NCI-H1930 (cell line): ENCODE measurements at places on chromosomes 6 and 20.

DNA sequence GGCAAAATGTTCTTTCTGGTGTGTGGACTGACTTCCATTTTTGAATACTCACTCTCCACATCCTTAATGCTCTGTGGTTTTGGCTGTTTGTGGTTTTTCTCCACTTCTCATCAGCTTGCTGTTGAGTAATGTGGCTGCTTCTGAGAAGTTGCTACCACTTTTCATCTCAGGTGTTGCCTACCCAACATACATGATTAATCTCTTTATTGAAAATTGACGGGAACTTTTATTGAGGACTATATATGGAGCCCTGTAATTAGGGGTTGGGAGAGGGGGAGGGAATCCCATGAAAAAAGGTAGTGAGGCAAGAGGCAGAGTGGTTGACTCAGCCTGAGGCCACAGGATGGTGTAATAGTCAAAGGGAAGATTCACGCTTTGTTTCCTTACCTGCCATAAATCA lies 17.6 kb downstream of the IL22RA2 start:
- no peak for DNase-seq

- DNase-seq, result no peak
Observed at GRCh38 chr20:61027218-61027617, 224.8 kb upstream of the CDH4 start.

GRCh38 chr20:15637950-15638754 lies 935.1 kb downstream of the KIF16B start:
- DNase-seq, result no peak

GRCh38 chr6:123014835-123015234 lies 18.8 kb downstream of the CLVS2 start:
- DNase-seq, result no peak

- DNase-seq, result no peak
Observed at GRCh38 chr6:170471491-170471890, 81.6 kb downstream of the PSMB1 start.

- no peak for DNase-seq
Observed at GRCh38 chr20:48909910-48910309, 11.6 kb upstream of the ARFGEF2 start.

- DNase-seq, result no peak
Observed at GRCh38 chr6:112037783-112038216, 16.1 kb upstream of the CCN6 start.

DNA sequence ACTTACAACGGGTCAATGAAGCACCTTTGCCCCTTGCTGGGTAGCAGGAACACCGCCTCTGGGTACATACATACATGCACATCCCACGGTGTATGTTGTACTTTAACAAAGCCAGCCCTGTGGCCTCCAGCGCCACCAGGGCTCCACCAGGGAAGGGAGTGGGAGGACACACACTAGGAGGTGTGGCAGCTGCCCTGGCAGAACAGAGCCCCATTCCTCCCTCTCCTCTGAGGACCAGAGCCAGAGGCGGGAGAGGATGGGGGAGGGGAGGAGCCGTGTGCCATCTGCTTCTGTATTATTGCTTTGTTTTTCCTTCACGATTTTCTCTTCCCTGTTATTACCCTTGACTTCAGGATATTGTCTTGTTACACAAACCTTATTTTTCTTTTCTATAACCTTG lies 105.8 kb upstream of the TRAF3IP2 start:
- no peak for DNase-seq

DNA sequence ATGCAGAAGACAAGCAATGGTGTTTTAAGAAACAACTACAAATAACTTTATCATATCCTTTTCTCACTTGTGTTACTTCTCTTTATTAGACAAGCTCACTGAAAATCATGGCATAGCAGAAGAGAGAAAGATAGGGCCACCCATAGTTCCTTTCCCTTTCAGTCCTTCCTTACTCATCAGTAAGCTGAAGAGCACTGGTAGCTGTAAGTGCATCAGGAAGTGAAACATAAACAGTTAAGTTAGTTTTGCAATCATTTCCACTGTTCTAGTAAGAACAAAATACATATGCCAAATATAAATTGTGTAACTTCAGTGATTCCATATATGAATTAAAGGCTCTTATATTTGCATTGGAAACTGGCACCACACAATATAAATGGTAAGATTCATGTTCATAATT lies 220.1 kb downstream of the HACE1 start:
- no peak for DNase-seq

DNA sequence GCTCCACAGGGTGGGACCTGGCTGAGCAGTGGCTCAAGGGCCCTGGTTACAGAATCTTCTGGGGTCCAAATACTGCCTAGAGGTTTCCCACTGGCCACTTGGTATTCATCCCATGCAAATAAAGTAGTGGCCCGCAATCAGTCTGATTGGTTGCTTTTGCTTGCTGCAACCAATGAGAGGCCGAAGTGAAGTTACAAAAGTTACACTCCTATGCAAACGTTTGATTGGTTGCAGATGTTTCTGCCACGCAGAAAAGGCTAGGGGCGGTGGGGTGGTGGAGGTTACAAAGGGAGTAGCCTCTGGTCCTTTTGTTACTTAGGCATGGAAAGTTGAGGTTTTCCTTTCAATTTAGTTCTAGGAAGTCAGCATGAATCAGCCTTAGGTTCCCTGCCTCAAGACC lies 3.6 kb upstream of the NHLRC1 start:
- no peak for DNase-seq

DNA sequence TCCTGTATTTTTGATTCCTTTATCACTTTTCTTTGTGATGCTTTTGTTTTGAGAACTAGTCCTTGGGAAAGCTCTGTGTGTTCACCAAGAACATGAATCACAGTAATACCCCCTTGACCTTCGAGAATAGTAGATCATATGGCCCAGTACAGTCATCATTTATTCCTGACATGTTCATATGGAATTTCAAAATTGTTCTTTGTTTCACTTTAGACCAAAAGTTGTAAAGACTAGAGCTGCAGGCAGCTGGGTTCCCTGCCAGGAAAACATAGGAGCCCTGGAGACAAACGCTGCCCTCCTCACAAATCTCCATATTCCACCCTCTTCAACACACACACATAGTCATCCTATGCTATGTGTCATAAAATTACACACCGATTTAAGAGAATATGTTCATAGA lies 621.2 kb upstream of the EYS start:
- DNase-seq, result no peak

GRCh38 chr6:107712665-107713551 lies 111.2 kb downstream of the SCML4 start:
- DNase-seq, result no peak

- no peak for DNase-seq
Observed at GRCh38 chr6:110360676-110361075, 2.5 kb upstream of the METTL24 start.

GRCh38 chr20:38498909-38499308 lies 26.3 kb downstream of the RALGAPB start:
- no peak for DNase-seq

DNA sequence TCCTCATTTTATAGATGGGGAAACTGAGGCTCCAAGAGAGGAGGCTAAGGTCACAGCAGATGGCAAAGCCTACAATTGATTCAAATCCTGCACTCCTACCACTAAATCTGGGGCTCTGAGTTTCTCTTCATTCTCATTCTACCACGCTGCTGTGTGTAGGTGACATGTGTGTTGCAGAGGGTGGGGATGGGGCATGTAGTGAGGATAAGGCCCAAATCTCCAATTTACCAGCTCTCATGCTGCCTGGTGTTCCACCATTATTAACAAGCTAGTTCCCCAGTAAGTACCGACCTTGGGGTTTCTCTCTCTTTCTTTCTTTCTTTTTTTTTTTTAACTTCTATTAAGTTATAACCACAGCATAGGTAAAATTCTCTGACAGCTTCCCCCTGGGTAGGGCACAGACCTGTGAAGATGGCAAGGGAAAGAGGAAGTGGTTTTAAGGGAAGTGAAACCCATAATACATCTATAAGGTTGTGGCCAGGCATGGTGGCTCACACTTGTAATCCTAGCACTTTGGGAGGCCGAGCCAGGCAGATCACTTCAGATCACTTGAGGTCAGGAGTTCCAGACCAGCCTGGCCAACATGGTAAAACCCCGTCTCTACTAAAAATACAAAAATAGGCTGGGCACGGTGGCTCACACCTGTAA lies 13.0 kb upstream of the MATN4 start:
- no peak for DNase-seq

DNA sequence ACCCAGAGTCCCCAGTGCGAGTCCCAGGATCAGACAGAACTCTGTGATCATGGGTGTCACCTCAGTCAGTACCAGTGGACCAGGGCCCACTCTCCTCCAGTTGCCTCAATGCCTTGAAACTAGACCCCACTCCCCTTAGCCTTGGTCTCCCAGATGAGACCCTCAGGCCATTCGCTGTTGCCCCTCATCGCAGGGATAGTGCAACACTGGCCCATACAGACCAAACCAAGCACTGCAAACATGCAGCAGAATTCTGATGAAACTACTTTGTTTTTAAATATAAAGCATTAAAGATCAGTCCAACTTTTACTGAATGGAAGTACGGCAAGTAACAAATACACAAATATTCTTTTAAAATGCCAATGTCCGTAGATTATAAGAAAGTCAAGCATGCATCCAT lies 101.2 kb upstream of the NT5E start:
- no peak for DNase-seq

GRCh38 chr6:37048851-37049757 lies 43.6 kb downstream of the FGD2 start:
- DNase-seq, result no peak

DNA sequence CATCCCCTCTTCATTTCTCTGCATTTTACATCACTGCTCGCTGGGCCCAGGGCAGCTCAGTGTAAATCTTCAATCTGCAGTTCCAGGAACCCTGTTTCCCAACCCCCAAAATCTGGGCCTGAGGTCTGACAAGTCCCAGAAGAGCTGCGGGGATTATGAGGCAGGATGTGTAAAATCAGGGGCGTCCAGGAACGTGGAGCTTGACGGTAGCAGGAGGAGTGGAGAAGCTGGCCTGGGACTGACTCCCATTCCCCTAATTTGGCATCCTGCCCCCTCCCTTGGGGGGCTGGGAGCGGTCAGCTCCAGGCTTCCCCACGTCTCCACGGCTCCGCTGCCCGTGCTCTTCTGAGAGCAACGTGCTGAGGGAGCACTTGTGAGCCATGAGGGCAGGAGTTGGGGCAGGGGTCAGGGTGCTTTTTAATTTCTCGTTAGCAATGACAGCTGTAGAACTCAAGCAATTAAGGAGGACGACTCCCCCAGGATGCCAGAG lies 23.4 kb upstream of the VEGFA start:
- no peak for DNase-seq

- no peak for DNase-seq
Observed at GRCh38 chr20:56537997-56538396, 5.0 kb downstream of the FAM209B start.

DNA sequence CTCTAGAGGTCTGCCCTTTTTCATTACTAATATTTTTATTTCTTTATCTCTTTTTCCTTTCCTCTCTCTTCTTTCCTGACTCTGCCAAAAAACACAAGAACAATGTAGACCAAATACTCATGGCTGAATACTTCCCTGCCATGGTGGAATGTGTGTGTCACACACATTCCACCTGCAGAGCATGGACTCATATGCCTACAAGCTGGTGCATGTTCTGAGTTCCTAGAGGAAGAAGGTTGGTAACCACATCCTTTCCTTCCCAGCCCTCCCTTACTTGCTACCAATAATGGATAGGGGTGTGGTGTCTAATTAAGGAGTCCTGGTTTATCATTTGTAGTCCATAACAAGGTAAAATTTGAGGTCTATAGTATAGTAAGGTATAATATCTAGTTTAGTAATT lies 15.2 kb upstream of the CST9L start:
- DNase-seq, result no peak

DNA sequence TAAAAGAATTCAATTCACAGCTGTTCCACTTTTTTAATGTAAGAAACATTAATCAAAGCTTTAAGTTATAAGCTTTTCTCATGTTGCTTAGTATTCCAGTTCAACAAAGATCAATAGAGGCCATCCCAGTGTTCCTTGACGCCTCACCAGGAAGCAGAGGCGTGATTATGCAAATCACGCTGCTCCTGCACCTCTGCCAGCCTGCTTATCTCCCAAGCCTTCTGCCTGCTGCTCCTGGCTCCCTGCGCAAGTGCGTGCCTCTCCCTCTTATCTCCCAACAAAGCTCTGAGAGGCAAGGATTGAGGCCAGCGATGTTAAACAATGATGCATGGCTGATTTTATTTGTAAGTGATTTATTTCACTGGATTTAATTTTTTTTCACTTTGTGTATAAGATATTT lies 42.8 kb downstream of the INSM1 start:
- no peak for DNase-seq

DNA sequence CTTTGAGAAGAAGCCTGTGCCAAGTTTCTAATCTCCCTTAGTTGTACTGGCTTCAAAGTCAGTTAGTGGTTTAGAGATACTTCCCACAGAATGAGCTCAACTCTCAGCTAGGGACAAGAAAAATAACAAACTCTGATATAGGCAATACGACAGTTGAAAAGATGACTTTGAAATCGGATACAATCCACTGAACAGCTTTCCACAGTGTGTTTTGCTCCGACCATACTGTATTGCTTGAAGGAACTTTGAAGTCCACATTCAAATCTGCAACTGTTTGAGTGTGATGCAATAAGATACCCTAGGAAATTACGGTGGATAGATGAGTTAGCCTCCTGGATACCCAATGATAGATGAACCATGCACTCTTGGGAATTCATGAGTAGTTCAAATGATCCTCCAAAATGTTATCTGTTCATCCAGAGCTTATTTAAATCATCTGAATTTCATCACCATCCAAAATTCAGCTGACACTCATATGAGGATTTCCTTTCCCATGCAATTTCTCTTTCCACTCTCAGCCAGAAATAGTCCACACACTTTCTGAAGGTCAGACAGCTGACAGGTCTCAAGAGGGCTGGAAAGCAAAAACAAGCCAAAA lies 443.8 kb downstream of the HAO1 start:
- DNase-seq, result no peak

- DNase-seq, result peak; percentile 63
Observed at GRCh38 chr20:62219992-62220665, at the start of gene HRH3. TSS of gene HRH3 (minus strand) at chr20:62220278. CDS start at chr20:62219970, 308 bp downstream.
